Aorta (tissue), 5 donors: ENCODE measurements at places on chromosomes 12 and 14. TPM values are rescaled to one million over a fixed set of nuclear protein-coding genes. Genes with fewer than 3 reads are reported as not detected.
A peak's percentile ranks its signal among the peaks of the same experiment; 100 is the strongest.

GRCh38 chr12:18470251-18470650 is 208.9 kb downstream of the PIK3C2G start:
- DNase-seq: no peak

- peak; percentile 64 for DNase-seq
Measured at GRCh38 chr12:6955108-6956020, 4.2 kb downstream of the PTPN6 start.

GRCh38 chr12:58918469-58918844 is 1.8 kb downstream of the LRIG3 start:
- no peak for DNase-seq

DNA sequence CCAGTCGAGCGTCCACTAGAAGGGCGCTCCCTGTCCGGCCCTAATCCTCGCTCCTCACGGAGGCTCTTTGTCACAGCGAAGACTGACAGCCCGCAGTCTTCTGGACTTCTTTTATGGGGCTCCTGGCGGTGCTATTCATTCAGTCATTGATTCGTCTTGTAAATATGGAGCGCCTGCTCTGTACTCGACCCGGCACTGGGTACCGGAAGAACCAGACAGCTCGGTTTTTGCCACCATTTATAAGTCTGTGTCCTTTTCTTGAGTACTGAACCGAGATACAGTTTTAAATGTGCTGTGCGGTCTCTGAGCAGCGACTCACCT is 570 bp downstream of the DMAC2L start:
- DNase-seq: no peak

GRCh38 chr12:20624718-20625117 is 70.4 kb upstream of the SLCO1C1 start:
- DNase-seq: no peak

DNA sequence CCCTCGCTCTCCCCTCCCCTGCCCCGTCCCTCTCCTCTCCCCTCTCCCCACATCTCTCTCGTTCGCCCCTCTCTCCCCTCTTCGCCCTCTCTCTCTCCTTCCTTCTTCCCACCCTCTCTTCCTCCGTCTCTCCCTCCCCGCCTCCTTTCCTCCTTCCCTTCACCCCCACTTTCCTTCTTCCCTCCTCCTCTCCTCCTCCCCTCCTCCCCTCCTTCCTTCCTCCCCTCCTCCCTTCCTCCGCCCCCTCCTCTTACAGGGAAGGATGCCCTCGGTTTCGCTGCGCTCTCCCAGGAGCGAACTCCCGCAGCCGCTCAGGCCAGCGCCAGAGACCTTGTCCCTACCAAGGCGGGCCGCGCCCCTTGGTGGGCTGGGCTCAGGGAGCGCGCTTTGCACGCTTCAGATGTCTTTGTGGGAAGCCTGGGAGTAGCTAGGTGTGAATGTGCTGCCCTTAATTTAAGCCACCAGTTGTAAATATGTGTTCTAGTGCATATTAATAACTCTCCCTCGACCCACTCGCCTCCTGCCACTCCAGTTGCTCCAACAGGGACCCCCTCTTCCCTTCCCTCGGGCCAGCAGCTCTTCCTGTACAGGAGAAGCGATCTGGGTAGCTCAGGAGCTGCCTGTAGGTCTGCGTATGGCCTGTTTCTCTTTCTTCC is 13.3 kb upstream of the MAP3K9 start:
- peak; percentile 84 for DNase-seq

- no peak for DNase-seq
Measured at GRCh38 chr14:93619176-93619793, 169.0 kb downstream of the PRIMA1 start.

DNA sequence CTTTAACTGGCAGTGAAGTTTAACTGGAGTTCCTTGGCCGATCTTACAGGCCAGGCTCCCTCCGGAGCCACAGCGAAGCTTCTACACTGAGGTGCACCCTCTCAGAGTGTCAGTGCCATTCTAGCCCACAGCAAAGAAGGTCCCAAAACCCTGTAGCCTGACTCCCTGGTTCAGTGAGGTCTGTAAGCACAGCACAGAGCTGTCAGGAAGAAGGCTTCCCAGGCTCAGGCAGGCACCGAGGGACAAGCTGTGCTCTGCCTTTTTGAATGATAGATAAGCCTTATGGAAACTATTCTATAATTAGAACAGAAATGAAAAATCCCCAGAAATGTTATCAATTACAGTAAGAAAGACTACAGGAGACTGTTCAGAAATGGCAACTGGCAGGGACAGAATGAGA is 40.2 kb downstream of the MOK start:
- DNase-seq: no peak

DNA sequence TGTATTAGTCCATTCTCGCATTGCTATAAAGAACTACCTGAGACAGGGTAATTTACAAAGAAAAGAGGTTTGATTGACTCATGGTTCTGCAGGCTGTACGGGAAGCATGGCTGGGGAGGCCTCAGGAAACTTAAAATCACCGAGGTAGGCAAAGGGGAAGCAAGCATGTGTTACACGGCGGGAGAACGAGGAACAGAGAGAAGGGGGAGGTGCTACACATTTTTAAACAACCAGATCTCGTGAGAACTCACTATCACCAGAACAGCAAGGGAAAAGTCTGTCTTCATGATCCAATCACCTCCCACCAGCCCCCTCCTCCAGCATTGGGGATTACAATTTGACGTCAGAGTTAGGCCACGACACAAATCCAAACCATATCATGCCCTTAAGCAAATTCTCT is 13.3 kb upstream of the MAX start:
- DNase-seq: no peak

- DNase-seq: no peak
Measured at GRCh38 chr12:82757656-82758055, 71.0 kb downstream of the TMTC2 start.

DNA sequence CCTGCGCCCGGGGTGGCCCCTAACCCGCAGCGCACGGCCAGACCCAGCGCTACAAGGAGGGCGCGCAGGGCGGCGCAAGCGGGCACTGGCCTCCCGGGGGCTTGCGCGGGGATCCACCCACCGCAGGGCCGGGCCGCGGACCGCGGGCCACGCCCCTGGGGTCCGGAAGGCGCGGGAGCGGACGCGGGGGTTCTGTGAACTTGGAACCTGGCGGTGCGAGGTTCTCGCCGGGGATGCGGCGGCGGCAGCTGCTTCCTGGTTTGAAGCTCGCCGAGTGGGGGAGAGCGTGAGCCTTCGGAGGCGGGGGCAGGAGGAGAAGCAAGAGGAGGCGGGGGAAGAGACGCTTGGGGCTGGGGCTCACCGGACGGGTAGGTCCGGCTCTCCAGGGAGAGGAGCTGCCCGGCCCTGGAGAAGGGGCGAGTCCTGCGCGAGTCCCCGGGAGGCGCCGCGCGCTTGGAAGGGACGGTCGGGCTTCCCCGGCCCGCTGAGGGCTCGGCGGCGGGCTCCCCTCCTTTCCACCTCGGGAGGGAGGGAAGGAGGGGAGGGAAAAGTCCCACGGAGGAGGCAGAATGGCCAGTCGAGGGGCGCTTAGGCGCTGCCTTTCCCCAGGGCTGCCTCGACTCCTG is at the start of gene PRKCH:
Gene PRKCH (plus strand): TSS at position 195 of the 626 bp plus-strand sequence. CDS start 523 bp downstream, outside the sequence.
- peak; percentile 87 for DNase-seq

- DNase-seq: peak; percentile 26
Measured at GRCh38 chr14:101221549-101222160, 318.1 kb upstream of the RTL1 start.

DNA sequence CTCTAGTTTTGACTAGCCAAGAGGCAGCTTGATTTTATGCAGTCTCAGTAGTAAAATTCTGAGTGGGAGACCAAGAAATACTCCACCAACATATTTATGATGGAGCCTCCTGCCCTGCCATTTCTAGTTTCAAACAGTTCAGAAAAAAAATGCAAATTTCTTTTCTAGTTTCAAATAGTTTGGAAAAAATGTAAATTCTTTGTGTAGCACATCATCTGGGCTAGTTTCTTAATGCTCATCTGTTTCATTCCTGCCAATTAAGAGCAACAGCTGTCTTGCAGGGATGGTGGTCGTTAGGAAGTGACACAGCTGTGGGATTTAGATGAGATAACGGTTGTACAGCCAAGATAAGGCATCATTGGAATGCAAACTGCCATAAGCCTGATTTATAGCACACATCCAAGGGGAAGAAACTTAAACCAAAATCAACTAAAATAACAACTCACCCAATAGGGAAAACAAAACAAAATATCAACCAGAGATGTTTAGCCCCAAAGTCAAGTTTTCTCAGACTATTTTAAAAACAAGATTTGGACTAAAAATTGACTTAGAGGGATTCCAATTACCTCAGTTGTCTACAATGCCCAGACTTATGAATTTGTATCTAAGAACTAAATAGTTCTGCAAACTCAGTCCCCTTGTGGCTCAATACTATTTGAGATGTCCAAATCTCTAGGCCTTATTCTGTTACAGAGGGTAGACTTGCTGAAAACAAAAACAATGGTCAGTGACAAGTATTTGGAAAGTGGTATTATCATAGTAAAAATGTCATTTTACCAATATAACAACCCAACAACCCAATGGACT is 291.3 kb upstream of the ATP2B1 start:
- no peak for DNase-seq

- peak; percentile 87 for DNase-seq
Measured at GRCh38 chr14:102500158-102500662, 9.4 kb downstream of the ANKRD9 start.

DNA sequence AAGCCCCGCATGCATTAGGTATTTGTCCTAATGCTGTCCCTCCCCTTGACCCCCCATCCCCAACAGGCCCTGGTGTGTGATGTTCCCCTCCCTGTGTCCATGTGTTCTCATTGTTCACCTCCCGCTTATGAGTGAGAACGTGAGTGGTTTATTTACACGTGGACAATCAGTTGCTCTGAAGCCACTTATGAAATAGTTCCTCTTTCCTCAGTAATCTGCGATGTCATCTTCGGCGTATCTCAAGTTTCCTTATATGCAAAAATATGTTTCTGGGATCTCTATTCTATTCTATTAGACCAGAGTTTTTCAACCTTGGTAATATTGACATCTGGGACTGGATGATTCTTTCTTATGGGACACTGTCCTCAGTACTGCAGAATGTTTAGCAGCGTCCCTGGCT is 56.0 kb upstream of the DCD start:
- no peak for DNase-seq

DNA sequence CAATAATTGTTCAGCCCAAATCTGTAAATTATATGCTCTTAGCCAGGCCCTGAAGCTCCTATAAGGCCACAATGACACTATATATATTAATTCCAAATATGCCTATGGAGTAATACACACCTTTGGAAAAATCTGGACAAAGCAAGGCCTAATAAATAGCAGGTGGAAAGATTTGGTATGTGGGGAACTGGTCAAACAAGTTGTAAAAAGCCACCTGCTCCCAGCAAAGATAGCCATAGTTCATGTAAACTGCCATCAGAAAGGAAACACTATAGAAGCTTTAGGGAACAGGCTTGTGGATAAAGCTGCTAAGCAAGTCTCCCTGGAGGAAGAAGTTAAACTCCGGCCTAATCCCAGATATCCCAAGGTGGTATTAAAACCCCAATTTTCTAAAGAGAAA is 29.7 kb downstream of the PRMT8 start:
- DNase-seq: no peak

GRCh38 chr12:41497409-41497808 is 309.3 kb downstream of the PDZRN4 start:
- DNase-seq: no peak

GRCh38 chr12:95940514-95940913 is 1.9 kb downstream of the CCDC38 start:
- no peak for DNase-seq

DNA sequence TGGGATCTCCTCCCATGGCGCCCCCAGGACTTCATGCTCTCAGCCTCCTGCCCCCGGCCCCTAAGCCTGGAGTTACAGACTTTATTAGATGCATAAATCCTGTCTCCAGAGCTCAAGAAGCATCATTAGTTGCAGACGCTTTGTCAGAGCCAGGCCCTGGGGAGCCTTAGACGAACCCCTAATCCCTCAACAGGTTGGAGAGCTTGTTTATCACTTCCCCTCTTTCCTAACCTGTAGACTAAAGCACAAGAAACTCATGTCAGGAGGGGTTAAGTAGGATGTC is 260 bp upstream of the NPFF start:
- DNase-seq: peak; percentile 43

- no peak for DNase-seq
Measured at GRCh38 chr12:41697161-41697560, 447.5 kb downstream of the GXYLT1 start.

GRCh38 chr14:77109656-77110055 is 11.6 kb downstream of the CIPC start:
- no peak for DNase-seq

- DNase-seq: no peak
Measured at GRCh38 chr12:63944586-63945228, 100.2 kb downstream of the SRGAP1 start.

DNA sequence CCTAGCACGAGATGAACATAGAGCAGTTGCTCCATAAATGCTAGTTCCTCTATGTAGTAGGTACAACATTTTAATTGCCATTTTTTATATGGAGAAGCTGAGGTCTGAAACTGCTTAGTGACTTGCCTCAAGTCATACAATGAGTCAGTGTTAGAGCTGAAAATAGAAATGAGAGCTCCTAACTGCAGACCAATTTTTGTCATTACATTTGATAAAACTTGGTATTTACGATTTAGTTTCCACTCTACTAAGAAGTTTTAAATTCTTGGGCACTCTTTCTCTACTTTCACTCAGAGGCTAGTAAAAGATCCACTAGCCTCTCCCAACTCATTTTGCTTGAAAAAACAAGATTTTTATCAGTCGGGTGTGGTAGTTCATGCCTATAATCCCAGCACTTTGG is 8.1 kb upstream of the TMED10 start:
- DNase-seq: no peak

The TCTN2 gene
- 6.1 TPM for total RNA-seq

The CFAP251 gene
- 3.9 TPM for total RNA-seq

The IAPP gene
- not detected for total RNA-seq

The C12orf50 gene
- 0.48 TPM for total RNA-seq

The VRTN gene
- total RNA-seq: not detected

The C1QL4 gene
- total RNA-seq: not detected

The NOVA1 gene
- 13.8 TPM for total RNA-seq

The CABP1 gene
- 1.7 TPM for total RNA-seq

The ERP27 gene
- 1.3 TPM for total RNA-seq

The ESPL1 gene
- 0.49 TPM for total RNA-seq

The DTX1 gene
- total RNA-seq: 4.8 TPM

The DMAC2L gene
- total RNA-seq: 15.8 TPM
